ENCODE measurements at places on chromosomes 1 and 21. TPM values are rescaled to one million over a fixed set of nuclear protein-coding genes. Genes with fewer than 3 reads are reported as not detected.

Gene C1orf50
- total RNA-seq = 6.3 TPM

Gene KRTAP10-3
- not detected for total RNA-seq

Gene TDRD10
- not detected for total RNA-seq

Gene CNR2
- total RNA-seq = 0.02 TPM

Gene PTGFR
- not detected for total RNA-seq

Gene NR5A2
- total RNA-seq = not detected

Gene TTC22
- 1.6 TPM for total RNA-seq
